ENCODE measurements at places on chromosomes 5 and 9. TPM values are rescaled to one million over a fixed set of nuclear protein-coding genes. Genes with fewer than 3 reads are reported as not detected.

The PTPRD gene
- total RNA-seq, result 5.6 TPM

The MARVELD2 gene
- total RNA-seq, result 13.1 TPM

The TMEM232 gene
- total RNA-seq, result 0.86 TPM

GRCh38 chr9:72814083-72814597 is 138.7 kb downstream of the ALDH1A1 start:
- no peak for DNase-seq

- DNase-seq, result no peak
Measured at GRCh38 chr5:93349613-93350012, 231.4 kb downstream of the NR2F1-AS1 start.

- no peak for DNase-seq
Measured at GRCh38 chr5:137501846-137502406, 2.8 kb upstream of the SPOCK1 start.
